ENCODE measurements at places on chromosomes 16 and 17.
A peak's percentile ranks its signal among the peaks of the same experiment; 100 is the strongest.

GRCh38 chr16:86992587-86992986 lies 324.6 kb downstream of the C16orf95 start:
- no peak for DNase-seq

- no peak for DNase-seq
These were observed 331.3 kb upstream of the EEF2KMT start for GRCh38 chr16:5428932-5429331.

DNA sequence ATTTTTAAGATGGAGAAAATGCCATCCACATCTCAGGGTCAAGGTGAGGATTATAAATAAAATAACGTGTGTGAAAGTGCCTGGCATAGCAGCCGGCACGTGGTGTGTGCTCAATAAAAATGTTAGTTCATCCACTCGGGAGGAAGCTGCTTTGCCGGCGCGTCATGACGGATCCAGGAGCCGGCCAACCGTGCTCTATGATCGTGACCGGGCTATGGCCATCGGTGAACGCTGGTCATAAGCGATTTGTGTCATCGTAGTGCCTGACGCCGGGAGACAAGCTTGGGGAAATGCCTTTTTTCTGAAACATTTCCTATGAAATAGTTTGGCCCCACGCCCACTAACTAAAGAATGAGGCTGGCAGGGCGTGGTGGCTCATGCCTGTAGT lies 74.0 kb downstream of the CMC2 start:
- DNase-seq = peak; percentile 77

DNA sequence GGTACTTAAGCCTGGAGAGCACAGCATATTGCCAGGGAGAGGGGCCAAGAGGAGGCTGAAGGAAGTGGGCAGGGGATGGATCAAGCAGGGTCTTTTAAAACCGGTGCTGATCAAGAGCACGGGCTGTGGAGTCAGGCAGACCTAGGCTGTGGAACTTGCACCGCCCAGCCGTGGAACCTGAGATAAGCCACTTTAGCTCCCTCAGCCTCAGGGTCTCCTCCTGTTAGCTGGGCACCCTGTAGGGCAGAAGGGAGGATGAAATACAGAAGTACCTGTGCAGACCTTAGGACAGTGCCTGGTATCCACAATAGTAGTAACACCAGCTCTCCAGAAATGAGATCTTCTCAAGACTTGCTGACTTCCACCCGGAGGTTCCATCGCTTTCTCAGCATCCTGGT lies 9.3 kb downstream of the ODAD4 start:
- DNase-seq = no peak

- DNase-seq = no peak
These were observed 62.5 kb downstream of the XYLT1 start for GRCh38 chr16:17408296-17408695.

- DNase-seq = no peak
These were observed 11.9 kb upstream of the HOXB2 start for GRCh38 chr17:48556576-48557401.

DNA sequence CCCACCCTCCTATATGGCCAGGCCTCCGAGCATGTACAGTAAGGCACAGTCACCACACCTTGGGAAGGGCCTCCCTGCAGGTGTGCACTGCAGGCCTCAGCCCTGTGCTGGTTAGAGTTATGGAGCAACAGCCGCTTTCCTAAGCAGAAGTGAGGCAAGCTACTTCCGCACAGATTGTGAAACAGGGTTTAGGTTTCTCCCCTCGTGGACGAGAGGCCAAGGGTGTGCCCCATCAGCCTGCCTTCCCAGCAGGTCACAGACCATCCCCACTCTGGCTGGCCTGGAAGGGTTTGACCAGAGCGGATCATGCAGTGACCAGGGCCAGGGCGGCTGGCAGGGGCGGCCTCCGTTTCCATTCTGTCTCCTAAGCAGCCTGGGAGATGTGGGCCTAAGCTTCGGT lies 4.7 kb downstream of the MSRB1 start:
- no peak for DNase-seq

DNA sequence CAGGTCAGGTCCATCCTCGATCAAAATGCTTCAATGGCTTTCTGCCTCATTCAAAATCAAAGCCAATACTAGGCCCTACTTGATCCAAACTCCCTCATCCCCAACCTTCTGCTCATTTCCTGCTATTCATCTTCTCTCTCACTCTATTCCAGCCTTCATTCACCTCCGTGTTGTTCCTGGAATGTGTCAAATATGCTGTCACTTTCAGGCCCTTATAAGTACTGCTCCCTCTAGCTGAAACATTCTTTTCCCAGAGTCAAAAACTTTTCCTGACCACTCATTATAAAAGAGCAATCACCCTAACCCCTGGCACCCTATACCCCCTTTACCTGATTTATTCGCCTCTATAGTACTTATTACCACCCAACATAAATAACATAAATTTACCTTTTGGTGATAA lies 303.7 kb upstream of the PMFBP1 start:
- DNase-seq = no peak

GRCh38 chr16:79372503-79373184 lies 227.9 kb downstream of the MAF start:
- DNase-seq = peak; percentile 89

GRCh38 chr17:74430385-74430705 lies 1.5 kb upstream of the GPRC5C start:
- no peak for DNase-seq

GRCh38 chr17:48373130-48373830 lies 56.7 kb downstream of the SKAP1 start:
- no peak for DNase-seq

- DNase-seq = no peak
These were observed 31.0 kb downstream of the MMP15 start for GRCh38 chr16:58056580-58056979.

- no peak for DNase-seq
These were observed 15.0 kb downstream of the GNA13 start for GRCh38 chr17:65041518-65041917.

DNA sequence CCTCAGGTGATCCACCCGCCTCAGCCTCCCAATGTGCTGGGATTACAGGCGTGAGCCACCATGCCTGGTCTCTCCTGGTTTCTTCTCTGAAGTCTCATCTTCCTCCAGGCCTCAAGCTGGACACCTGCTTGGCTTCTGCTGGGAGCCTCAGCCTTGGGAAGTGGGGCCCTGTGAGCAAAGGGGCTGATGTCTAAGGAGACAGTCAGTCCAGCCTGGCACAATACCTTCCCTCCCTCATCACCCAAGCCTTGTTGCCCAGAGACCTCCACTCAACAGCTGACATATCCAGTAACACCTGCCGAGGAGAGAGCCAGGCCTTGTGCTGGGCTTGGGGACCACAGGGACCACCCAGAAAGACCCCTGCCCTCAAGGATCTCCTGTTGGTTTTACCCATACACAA lies 251.6 kb downstream of the GSG1L start:
- no peak for DNase-seq
